IPS-NIHi11 (cell line): ENCODE measurements at places on chromosomes 2 and 18.

- no peak for DNase-seq
Measured at GRCh38 chr18:75574187-75574586, 146.7 kb upstream of the SMIM21 start.

- no peak for DNase-seq
Measured at GRCh38 chr2:54396107-54396506, 60.0 kb upstream of the SPTBN1 start.

GRCh38 chr2:158546412-158547144 is 89.8 kb downstream of the PKP4 start:
- DNase-seq = no peak

- DNase-seq = no peak
Measured at GRCh38 chr18:69956057-69956456, 8.4 kb upstream of the CD226 start.

DNA sequence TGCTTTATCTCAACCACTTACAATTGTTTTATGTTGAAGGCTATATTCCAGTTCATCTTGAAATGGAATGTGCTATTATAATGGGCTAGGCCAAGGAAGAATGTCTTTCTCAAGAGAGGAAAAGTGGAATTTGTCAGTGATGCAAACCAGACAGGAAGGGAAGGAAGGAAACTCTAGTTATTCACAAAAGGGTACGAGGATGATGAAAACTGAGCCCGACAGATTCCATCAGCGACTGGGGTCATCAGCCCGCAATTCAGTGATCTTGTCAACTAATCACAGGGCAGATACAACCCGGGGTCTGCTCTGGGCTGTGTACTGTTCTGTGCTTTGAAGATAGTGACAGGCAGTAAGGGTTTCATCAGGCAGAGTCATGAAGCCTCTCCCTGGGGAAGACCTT is 23.4 kb upstream of the LYPD6 start:
- no peak for DNase-seq

DNA sequence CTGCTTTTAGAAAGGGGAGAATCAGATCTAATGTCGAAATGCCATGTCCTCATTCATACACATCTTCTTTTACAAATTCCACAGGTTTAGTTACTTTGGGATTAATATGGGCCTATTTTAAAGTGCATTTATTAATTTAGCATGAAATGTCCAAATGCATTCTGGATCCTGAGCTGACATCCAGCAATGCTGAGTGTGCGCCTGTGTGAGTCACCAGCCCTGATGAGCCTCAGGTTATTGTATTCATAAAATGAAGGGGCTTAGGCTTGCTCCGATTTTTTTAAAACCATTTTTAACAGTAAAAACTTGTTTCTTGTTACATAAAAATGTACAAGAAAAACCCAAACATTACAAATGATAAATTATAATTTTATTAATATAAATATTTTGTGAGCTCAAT is 94.1 kb downstream of the SH3YL1 start:
- DNase-seq = no peak

DNA sequence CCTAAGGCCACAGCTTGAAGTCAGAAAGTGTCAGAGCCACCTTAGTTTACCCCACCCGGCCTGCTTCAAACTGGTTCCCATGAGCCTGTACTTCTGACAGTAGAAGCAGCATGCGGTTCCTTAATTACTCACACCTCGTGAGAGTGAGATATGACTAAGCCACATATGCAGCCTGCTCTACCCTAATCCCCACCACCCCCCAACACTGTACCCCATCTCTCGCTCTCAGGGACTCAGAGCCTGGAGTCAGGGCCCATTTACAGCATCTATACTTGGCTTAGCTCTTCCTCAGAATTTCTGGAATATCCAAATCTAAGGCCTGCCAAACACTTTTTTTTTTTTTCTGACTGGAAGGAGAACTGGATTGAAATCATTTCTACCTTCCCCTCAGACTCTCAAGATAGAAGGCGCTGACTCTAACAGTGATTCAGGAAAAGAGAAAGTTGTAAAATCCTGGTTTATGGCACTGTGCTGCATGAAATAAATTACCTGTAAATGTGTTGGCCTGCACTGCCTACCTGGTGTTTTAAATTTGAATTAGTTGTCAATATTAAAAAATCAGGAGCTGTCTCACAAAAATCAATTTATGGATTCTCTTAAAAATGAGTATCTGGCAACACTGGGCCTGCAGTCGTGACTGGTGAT is 360.0 kb downstream of the RND3 start:
- DNase-seq = no peak

DNA sequence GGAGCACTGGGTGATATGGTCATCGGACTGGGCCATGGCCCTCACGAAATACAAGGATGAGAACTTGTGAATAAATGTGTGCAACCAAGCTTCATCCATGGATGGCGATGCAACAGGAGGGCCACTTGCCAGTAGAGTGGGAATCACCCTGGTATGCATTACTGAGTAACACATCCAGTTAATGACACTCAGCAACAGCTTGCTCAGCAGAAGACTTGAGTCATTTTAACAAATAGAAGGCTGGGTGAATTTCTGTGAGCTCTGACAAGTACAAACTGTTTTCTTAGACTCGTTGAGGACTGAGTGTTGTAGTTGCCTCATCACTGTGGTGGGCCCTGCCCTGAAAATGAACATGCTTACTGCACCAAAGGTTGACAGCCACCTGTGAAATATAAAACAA is 221.6 kb downstream of the NCKAP5 start:
- DNase-seq = no peak

DNA sequence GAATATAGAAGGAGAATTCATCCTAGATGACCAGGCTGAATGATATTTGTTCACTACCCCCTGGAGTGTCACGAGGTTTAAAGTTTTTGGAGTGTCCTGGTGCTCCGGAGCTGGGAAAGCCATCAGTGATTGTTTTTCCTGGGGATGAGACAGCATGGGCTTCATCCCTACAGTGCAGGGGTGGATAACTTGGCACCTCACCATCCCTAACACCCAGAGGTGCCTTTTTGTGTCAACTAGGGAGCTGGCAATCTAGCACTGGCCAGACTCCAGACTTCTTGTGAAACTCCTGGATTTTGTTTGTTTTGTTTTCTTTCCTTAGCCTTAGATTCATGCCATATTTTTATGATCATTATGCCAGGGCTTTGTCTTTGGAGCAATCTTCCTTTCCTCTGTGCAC is 164.8 kb downstream of the PRKCE start:
- DNase-seq = no peak
